ENCODE measurements at places on chromosomes 6 and 20.

DNA sequence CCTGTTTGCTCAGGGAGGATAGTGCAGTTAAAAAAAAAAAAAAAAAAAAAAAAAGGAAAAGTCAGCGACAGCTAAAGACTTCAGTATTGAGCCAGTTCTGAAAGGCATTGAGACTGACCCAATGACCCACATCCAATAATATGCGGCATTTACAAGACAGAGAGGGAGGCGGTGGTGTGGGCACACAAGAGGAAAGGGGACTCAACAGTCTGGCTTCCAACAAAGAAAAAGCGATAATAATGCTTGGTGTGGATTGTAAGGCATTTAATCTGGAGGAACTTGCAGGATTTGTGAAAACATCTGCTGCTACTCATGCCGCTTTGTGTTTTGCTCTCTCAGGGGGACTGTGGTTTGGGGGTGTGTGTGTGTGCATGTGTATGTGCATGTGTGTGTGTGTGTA lies 784.3 kb upstream of the CHD6 start:
- DNase-seq, result no peak

GRCh38 chr6:56364827-56365339 lies 117.5 kb upstream of the COL21A1 start:
- no peak for DNase-seq

- DNase-seq, result no peak
These were observed 79.2 kb upstream of the BACH2 start for GRCh38 chr6:90375681-90376439.

GRCh38 chr20:9087531-9088217 lies 18.8 kb downstream of the PLCB4 start:
- DNase-seq, result no peak

GRCh38 chr20:49610691-49611538 lies 43.0 kb upstream of the PTGIS start:
- DNase-seq, result peak; percentile 53

DNA sequence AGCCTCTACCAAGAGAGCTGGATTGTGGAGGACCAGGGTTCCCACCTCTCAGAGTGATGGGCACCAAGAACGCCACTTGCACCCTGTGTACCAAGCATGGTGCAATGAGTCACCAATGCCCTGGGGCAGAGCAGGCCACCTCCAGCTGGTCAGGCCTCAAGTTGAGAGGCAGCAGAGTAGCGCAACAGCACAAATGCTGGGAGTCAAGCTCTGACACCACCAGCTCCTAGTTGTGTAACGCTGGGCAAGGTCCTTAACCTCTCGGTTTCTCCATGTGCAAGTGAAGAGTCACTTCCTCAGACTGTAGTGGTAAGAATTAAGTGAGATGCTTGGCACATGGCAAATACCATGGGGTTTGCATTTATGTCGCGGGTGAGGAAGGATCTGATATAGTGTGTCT lies 25.6 kb downstream of the GFOD1 start:
- DNase-seq, result no peak

GRCh38 chr20:23595941-23596340 lies 9.8 kb downstream of the CST9 start:
- DNase-seq, result no peak

DNA sequence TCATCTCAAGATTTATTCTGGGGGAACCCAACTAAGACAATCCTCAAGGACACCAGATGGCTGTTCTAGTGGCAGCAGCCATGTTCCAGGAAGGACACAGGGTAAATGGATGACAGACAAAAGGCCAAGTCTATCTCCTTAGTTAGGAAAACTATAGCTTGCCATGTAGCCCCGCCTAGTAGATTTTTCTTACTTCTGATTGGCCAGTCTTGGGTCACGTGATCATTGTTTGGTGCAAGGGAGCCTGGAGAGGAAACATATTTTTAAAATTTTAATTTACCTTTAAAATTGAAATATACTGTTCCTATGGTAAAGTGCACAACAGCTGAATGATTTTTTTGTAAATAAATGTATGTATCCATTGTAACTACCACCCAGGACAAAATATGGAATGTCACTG lies 4.4 kb upstream of the KCNS1 start:
- no peak for DNase-seq

GRCh38 chr6:28803337-28803709 lies 120.5 kb downstream of the TRIM27 start:
- DNase-seq, result no peak

GRCh38 chr20:582204-582603 lies 27.9 kb downstream of the TCF15 start:
- no peak for DNase-seq

GRCh38 chr20:50987493-50988210 lies 29.0 kb downstream of the MOCS3 start:
- no peak for DNase-seq

- DNase-seq, result no peak
These were observed 6.1 kb upstream of the TRAM2 start for GRCh38 chr6:52582996-52583395.

GRCh38 chr20:43691928-43692524 lies 25.1 kb downstream of the MYBL2 start:
- peak; percentile 37 for DNase-seq

DNA sequence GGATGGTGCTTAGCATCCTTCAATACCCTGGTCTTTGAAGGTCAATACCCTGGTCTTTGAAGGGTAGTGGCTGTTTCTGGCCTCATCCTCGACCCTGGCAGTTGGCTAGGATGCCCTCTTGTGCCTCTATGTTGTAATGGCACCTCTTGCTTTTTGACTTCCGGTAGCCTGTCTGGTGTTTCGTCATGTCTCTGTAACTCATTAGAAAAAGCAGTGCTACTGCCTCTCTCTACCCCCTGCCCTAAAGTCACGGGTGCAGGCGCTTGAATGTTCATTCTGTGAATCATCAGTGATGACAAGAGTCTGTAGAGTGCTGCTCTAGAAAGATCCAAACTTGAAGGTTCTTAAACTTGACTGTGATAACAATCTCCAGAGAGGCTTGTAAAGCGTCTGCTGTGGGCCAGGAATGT lies 28.3 kb downstream of the RSPO4 start:
- no peak for DNase-seq

DNA sequence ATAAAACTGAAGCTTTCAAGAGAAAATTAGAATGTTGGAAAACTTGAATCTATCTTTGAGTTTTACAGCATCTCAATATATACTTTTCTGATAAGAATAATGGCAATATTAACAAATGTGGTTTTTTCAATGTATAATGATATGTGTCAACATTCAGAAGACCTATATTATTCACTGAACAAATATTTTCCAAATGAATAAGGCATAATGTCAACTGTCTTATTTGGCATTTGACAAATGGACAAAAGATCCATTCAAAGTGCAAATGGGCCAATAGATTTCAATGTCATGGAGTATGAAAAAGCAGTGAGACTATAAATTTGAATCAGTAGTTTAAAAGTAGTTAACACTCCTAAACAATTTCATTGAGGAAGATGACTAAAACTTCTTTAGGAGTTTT lies 20.9 kb downstream of the LMBRD1 start:
- DNase-seq, result no peak

DNA sequence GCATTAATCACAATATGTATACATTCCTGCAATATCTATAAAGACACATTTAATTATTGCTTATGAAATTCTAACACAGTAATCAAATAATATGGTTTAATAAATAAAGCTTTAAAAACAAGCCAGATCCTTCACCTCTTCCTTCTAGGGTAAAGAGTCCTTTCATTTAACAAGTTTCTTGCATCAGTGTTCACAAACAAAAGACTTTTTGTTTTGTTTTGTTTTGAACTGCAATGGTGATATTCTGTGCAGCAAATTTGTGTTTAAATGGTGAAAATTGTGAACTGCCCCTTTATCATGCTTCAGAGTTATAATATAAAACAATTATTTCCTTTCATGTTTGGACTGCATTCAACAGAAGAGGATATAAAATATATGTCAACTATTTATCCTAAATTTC lies 177.3 kb downstream of the EPHA7 start:
- DNase-seq, result no peak

GRCh38 chr6:2132416-2132815 lies 113.0 kb downstream of the GMDS start:
- DNase-seq, result no peak

GRCh38 chr6:67431076-67431475 lies 1204.0 kb upstream of the ADGRB3 start:
- DNase-seq, result no peak

DNA sequence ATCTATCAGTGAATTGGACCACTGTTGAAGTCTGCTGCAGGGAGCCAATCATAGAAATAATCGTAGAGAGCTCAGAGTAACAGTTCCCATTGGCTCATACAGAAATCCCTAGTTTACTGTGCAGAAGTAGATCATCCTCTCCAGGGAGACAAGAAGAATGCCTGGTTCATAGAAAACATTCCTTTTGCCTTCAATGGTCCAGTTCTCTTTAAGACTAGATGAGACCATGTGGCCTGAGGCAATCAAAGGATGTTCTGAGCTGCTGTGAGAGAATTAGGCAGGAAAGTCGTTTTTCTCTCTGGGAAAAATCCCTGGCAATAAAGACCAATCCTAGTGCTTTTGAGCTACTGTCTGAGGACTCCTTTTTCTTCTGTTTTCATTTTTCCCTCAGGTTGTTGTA lies 208.4 kb downstream of the CENPW start:
- no peak for DNase-seq

DNA sequence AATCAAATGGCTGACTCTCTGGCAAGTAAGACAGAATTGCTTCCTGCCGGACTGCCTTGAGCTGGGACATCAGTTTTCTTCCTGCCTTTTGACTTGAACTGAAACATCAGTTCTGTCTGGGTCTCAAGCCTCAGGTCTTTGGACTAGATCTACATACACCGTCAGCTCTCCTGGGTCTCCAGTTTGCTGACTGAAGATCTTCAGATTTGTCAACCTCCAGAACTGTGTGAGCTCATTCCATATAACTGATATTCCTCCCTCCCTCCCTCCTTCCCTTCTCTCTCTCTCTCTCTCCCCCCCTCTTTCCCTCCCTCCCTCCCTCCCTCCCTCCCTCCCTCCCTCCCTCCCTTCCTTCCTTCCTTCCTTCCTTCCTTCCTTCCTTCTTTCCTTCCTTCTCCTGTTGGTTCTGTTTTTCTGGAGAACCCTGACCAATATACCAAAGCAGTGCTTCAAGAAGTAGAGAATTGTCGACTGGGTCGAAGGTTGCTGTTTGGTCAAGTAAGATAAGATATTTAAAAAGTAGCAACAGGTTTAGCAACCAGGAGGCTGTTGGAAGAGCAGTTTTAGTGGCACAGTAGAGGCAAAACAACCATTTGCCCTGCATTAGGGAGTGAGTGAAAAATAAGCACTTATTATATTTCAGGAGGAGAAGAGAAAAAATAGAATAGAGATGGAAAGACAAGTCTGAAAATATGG lies 33.1 kb upstream of the CMTR1 start:
- DNase-seq, result no peak

- DNase-seq, result no peak
These were observed 52.3 kb upstream of the BCLAF1 start for GRCh38 chr6:136341967-136342366.

- DNase-seq, result no peak
These were observed 57.3 kb downstream of the BCKDHB start for GRCh38 chr6:80163754-80164187.

DNA sequence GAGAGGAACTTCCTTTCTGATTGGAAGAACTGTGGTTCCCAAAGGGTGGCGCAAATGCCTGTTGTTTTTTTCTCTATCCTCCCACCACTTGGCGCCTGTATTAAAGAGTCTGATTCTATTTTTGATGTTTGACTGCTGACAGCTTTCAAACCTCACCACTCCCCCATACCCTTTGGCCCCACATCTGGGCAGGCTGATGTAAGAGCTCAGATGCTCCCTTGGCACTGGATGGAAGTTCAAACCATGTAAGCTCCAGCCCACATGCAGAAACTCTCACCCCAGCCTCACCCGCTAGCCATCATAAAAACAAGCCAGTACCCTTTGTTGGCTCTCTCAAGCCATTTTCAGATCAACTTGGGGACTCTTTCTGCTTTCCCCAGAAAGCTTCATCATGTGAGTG lies 20.0 kb upstream of the TMEM14A start:
- no peak for DNase-seq

DNA sequence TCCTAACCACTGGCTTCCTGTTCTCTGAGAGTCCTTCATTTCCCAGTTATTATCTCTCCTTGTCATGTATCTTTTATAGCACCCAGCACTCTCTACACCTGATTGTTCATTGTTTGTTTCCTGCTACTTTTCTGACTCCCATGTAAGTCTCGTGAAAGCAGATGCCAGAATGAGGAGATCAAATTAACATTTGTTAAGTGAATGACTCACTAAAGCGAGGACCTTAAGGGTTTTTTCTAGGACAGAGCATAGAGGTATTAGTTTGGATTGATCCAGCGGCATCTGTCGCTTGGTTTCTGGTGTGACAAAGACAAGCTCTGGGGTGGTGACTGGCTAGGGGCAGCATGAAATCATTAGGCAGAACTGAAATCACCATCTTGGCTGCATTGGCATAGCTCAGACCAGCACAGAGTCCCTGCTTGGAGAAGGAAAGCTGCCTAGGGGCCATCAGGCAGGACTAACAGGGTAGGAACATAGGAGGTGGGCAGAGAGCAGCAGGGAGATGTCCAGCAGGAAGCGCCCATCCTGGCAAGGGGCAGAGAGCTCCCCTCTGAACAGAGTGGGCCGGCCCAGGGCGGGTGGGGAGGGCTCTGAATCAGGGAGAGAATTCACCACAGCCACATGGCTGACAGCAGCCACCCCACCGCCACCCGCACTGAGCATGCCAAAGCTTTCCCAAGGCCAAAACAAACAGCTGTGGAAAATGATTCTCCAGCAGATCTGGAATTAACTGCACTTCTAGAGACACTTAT lies 97.1 kb upstream of the CEP85L start:
- no peak for DNase-seq

DNA sequence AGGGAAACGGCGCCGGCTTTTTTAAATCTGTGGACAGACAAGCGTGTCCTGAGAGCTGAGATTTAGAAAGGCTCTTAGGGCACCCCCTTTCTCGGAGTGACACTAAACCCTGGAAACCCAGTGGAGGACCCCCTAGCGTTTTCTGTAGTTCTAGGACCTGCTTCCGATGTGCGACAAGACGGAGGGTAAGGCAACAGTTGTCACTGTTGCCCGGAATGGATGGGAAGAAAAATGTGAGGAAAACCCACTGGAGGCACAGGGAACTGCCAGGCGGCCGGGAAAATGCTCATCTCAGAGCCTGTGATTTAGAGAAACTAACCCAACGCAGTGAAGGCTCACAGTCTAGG lies 551 bp upstream of the ATP5F1E start:
- DNase-seq, result no peak

- peak; percentile 60 for DNase-seq
These were observed 2.7 kb downstream of the C20orf204 start for GRCh38 chr20:64038565-64039292.
